ENCODE measurements at places on chromosomes 7 and 10.

DNA sequence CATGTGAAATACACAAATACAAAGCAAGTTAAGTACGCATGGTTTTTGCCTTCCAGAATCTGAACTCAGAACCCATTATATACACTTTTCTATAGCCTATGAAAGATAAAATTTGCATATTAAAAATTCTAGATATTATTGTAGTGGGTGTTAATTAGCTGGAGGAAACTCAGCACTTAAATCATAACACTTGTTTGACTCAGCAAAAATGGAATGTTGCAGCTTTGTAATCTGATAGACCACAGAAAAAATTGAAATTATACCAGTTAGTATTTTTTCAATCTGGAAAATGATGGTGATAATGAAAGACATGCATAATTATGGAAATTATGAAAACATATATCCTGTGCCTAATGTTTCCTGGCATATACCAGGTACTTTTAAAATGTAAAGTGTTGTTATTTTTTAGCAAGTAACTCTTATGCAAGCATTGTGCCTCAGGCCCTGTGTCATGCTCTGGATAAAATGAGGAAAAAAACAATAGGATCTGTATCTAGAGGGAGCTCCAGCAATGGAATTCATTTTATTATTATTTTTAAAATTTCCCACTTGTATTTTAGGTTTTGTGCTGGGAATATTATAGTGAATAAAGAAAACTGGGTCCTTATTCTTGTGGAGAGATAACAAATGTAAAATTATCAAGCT, 490.4 kb upstream of the SEMA3A start:
- DNase-seq, result no peak

GRCh38 chr7:82481499-82482097, 38.0 kb upstream of the CACNA2D1 start:
- DNase-seq, result no peak

GRCh38 chr7:10579561-10579960, 394.1 kb upstream of the PHF14 start:
- no peak for DNase-seq

GRCh38 chr7:128422842-128423241, 13.1 kb upstream of the IMPDH1 start:
- no peak for DNase-seq

DNA sequence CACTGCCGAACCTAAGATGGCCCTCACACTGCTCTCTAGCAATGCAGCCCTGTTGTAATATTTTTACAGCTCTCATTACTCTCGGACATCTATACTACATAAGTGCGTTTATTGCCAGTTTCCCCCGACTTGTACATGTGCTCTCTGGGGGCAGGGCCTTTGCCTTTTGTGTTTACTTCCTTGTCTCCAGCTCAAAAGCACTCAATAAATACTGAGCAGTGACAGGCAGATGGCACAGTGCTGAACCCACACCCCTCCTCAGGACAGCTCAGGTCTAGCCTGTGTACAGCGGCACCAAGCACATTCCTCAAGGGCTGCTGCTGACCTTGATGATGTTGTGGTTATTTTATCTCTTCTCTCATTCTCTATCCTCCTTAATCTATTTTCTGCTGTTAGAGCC, 68.0 kb upstream of the ELMO1 start:
- no peak for DNase-seq

- DNase-seq, result no peak
Measured at GRCh38 chr10:116590590-116591444, at the start of gene PNLIPRP1. TSS of gene PNLIPRP1 (plus strand) at chr10:116590959. CDS start at chr10:116591130, 171 bp downstream.

GRCh38 chr7:159098811-159099655, 45.6 kb downstream of the VIPR2 start:
- no peak for DNase-seq

GRCh38 chr10:28930514-28931495, 253.5 kb downstream of the BAMBI start:
- no peak for DNase-seq

DNA sequence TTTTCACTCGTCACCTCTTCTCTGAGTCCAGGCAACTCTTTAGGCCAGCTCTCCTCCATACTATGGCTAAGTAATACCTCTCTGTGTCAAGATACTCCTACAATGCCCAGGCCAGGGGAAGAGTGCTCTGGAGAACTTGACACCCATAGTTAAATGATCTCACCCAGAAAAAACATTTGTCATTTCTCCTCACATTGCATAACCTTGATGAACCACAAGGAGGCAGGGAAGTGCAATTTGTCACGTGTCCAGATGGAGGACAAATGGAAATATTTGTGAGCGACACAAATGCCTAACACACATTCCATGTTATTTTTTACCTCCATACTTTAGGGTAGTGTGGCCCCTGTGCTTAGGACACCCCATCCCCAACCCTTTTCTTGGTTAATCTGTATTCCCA, 78.3 kb downstream of the HTR7 start:
- no peak for DNase-seq

DNA sequence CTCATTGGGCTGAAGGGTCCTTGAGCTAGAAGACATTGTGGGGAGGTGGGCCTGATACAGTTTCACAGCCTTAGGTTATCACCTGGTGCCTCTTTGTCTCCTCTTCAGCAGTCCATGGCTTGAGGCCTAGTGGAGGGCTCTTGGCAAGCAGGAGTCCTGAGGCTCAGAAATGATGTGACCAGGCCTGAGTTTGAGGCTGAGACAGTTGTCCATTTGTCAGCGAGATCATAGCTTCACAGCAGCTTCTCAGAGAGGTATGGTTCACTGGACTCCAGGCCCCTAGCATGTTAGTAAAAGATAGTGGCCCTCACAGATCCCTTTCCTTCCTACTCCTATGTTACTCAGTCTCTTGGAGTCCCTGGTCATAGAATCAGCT, 19.1 kb downstream of the SUFU start:
- DNase-seq, result no peak

DNA sequence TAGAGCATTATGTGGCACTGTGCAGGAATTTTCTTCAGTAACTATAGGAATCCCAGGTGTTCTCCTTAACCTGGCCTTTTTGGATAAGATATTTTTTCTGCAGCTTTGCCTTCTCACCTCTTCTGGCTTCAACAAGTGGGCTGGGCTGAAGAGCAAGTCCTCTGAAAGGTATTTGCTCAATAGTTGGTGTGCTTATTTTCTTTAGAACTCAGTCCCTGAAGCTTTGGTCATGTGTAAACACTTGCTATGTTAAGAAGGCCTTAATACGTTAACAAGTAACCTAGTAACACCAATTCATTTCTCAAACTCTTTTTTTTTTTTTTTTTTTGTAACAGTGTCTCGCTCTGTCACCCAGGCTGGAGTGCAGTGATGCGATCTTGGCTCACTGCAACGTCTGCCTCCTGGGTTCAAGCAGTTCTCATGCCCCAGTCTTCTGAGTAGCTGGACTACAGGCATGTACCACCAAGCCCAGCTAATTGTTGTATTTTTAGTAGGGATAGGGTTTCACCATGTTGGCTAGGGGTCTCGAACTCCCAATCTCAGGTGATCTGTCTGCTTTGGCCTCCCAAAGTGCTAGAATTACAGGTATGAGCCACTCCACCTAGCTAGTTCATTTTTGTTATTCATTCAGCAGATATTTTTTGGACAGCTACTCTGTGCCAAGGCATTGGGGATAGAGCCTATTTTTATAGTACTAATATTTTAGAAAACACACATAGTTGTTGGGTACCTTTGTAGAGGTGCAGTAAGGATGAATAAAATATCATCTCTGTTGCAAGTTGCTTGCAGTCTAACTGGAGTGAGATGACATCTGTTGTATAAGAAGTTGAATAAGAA, 164.6 kb downstream of the SND1 start:
- no peak for DNase-seq

GRCh38 chr10:128466831-128467371, 340.7 kb upstream of the MKI67 start:
- no peak for DNase-seq

GRCh38 chr10:100737355-100738054, 7.9 kb upstream of the PAX2 start:
- no peak for DNase-seq

DNA sequence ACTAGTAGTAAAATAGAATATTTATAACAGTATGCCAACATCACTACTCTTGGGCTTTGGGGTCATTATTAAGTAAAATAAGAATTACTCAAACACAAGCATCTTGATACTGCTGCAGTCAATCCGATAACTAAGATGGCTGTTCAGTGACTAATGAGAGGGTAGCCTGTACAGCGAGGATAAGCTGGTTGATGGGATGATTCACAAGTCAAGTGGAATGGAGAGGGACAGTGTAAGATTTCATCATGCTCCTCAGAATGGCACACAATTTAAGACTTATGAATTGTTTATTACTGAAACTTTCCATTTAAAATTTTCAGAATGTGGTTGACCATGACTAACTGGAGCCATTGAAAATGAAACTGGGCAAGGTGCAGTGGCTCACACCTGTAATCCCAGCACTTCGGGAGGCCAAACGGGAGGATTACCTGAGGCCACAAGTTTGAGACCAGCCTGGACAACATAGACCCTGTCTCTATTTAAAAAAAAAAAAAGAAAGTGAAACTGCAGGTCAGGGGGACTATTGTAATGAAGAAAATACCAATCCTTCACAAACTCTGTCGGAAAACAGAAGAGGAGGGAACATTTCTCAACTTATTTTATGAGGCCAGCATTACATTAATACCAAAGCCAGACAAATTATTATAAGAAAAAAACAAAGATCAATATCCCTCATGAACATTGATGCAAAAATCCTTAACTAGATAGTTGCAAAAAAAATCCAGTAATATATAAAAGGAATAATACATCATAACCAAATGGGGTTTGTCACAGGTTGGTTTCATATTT, 11.2 kb downstream of the AVL9 start:
- DNase-seq, result no peak

DNA sequence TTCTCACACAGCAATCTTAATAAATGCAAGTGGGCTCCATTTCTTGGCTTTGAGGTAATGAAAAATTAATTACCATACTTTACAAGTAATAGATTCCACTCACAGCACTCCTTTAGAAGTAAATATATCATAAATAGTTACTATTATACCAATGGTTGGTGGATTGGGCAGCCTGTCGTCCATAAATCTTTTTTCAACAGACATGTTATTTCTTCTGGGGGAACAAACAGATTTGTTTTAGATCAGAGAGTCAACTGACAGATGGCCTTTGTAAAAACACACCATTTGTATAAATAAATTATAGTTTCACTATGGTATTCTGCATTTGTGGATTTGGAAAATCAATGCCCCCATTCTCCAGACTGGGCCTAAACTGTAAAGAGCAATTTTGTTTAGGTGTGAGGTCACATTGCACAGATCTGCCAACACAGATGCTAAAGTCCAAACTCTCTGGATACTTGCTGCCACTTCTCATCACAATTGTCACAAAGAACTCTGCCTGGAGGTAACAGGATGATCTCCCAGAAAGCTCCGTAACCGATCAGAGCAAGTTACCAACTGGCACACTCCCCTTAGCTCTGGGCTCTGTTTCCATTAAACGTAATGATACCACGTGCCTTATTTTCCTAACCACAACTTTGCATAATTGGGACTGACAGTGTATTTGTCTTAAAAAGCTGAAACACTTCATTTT, 4.5 kb upstream of the MACROH2A2 start:
- DNase-seq, result no peak

DNA sequence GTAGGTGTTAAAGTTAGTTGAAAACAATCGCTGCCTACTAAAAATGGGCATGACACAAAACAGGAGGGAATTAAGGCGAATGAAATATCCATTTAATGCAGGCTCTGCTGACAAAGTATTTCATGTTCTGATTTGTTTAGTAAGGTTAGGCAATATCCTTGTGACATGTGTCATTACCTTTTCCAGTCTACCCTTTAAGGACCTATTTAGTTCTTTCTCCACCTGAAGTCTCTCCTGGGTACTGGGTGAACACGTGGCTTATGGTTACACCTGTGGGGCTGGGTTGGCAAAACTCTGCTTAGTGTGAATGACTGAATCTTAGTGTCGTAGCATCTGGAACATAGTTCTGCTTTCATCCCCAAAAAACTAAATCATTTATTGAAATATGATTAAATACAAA, 313.5 kb downstream of the CCDC3 start:
- no peak for DNase-seq

DNA sequence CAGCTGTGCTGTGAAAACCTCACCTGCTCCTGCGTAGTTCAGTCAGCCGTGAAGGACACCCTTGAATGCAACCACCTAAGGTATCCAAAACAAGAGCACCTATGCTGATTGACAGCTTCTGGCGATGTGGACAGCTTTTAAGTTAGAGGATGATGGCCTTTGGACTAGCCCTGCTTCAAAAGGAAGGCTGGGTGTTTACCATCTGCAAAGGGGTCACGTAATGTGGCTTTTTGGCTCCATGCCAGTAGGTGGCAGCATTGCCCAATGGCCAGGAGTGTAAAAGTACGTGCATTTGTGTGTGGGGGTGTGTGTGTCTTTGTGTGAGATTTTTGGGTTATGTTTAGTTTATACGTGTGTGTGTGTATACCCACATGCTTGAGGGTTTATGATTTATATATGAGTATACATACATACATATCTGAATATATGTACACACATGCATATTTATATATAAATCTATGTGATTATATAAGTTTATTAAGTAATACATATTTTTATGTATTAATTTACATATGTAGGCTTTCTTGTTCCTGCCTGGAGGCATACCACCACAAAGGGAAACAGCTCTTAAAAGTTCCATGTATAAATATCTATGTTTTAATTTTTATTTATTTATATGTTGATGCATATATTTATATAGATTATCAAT, 236.3 kb upstream of the ANKRD30A start:
- no peak for DNase-seq

GRCh38 chr7:137399827-137400823, 56.6 kb upstream of the PTN start:
- DNase-seq, result no peak

GRCh38 chr10:6667679-6668270, 87.7 kb upstream of the PRKCQ start:
- DNase-seq, result no peak

DNA sequence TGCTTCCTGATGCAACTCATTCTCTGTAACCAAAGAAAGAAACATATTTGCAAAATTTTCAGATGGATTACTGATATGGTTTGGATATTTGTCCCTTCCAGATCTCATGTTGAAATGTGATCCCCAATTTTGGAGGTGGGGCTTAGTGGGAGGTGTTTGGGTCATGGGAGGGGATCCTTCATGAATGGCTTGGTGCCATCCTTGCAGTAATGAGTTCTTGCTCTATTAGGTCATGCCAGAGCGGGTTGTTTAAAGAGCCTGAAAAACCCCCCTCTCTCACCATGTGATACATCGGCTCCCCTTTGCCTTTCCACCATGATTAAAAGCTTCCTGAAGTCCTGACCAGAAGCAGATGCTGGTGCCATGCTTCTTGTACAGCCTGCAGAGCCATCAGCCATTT, 43.8 kb upstream of the PRKG1 start:
- DNase-seq, result no peak

DNA sequence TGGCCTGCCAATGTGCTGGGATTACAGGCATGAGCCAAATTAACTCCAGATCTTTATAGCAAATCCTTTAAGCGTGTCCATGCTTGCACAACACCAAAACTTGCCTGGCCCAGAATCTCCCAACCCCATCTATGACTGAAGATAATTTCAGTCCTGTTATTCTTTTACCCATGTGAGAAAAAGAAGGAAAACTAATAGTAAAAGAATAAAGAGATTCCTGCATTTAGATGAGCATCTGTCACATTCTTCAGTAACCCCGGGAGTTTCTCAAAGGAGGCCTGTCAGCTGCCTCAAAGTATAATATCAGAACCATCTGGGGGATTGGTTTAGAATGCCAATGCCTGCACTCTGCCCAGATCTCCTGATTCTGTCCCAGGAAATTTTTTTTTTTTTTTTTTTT, 158.1 kb upstream of the KMT2E start:
- no peak for DNase-seq
